Fibroblast of lung (primary cell): ENCODE measurements at places on chromosomes 7 and 10.

DNA sequence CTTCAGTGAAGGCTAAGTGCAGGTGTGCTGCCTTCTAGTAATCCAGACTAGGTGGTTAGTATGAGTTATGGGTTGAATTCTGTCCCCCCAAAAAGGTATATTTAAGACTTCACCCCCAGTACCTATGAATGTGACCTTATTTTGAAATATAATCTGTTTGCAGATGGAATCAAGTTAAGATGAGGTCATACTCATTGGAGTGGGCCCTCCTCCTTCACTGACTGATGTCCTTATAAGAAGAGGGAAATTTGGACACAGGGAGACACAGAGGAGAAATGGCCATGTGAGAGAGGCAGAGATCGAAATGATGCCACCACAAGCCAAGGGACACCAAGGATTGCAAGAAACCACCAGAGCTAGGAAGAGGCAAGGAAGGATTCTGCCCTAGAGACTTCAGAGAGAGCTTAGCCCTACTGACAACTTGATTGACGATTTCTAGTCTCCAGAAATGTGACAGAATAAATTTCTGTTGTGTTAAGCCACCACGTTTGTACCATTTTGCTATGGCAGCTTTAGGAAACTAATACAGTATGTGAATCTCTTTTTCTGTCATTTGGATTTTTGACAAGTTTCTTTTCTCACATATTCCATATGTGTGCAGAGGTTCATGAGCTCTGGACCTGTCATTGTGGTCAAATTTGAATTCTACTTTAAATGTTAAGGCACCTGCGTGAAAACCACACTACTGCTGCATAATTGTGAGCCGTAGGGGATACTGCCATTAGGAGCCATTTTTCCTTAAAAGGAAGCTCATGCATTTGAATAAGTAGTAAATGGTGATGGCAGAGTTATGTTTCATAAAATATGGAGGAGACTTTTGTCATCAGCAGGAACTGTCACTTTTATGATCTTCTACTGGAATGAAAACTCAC lies 2.6 kb upstream of the RPA3 start:
- no peak for DNase-seq

- DNase-seq = no peak
Measured at GRCh38 chr7:157540606-157541294, 203.9 kb downstream of the DNAJB6 start.

GRCh38 chr10:8275911-8276310 lies 221.4 kb downstream of the GATA3 start:
- DNase-seq = no peak

DNA sequence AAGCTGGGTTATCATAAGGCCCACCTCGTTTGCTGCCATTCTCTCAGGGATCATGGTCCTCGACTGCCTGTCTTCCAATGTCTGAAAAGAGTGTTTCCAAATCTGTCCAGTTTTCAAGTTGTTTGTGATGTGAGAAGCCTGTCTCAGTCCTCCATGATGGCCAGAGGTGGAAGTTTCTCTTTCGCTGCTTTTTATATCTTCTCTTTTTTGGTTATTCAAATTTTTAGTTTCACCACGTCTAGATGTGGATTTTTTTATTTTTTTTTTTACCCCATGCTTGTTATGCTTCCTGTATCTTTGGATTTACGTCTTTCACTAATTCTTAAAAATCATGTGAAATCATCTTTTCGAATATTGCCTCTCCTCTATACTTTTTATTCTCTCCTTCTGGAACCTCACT lies 6.1 kb upstream of the RBM33 start:
- no peak for DNase-seq

DNA sequence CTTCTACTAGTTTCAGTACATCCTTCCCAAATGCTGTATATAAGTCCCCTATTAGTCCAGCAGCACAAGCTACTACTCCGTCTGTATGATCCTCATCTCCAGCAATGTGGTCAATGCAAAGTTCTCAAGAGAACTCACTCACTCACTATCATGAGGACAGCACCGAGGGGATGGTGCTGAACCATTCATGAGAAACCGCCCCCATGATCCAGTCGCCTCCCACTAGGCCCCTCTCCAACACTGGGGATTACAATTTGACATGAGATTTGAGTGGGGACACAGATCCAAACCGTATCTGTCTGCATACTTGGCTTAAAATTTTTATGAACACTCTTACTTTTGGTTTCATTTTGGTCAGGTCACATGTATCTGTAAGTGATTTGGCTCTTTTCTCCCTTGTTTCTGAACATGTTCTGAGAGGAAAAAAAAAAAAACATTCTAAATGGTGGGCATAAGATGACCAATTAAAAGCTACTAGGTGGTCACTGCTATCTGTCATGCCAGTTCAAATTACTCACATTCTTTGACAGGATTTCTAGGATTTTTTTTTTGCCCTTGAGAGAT lies 60.1 kb downstream of the ZNF783 start:
- DNase-seq = peak; percentile 36

DNA sequence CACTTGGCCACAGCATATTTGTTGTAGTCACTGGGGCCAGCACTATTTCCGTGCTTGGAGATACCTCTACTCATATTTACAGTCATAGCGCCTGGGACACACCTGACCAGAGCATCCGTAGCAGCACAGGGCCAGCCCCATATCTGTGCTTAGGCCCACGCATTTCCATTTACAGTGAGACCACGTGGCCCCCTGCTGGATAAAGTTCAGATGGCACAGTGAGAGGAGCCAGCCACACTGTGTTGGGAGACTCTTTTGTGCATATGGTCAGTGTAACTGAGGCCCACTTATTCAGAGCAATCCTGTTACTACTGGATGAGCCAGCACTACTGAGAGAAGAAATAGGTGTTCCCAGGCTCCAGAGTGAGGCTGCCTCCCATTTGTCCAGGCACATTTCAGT lies 455.3 kb downstream of the REEP3 start:
- peak; percentile 1 for DNase-seq

DNA sequence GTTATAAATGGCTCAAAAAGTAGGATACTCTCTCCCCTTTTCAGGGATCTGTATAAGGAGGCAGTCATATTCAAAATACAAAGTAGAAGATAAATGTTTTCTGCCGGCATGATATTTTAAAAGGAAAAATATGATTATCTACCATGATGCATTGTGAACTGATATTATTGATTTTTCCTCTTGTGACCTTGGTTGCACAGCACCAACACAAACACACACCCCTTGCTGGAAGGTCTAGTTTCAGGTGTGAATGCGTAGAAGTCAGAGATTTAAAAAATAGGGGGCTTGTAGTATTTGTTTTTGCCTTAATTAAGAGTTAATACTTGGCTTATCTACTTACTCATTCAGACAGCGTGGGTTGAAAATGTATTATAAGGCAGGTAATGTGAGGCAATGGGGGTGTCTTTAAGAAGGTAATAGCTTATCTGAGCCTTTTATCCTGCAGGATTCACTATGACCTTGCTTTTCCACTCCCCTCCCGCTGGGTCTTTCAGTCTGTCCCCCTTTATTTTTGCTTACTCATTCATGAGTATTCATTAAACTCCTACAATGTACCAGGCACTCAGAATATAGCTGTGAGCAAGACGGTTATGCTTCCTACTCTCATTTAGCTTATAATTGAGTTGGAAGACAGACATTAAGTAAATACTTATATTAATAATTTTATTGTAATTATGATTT lies 390.6 kb downstream of the SDK1 start:
- DNase-seq = no peak

DNA sequence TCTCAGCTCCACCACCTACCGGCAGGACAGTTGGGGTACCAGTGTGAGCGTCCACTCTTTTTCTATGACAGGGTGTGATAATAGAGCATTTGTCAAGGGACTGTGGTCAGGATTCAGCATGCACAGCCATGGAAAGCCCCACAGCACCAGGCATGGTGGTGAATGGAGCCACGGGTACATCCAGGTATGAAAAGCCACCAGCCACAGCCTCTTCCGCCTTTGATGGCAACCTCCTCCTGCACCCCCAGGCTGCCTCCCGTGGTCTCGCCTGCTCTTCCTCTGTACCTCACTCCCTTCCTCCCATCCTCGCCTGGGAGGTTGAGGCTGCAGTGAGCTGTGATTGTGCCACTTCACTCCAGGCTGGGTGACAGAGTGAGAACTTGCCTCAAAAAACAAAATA lies 90.2 kb upstream of the CHST15 start:
- DNase-seq = no peak

- DNase-seq = peak; percentile 53
Measured at GRCh38 chr10:102229810-102230263, 3.7 kb downstream of the ELOVL3 start.

GRCh38 chr10:31353574-31353973 lies 34.6 kb downstream of the ZEB1 start:
- DNase-seq = peak; percentile 49

GRCh38 chr10:73887294-73888039 lies 13.1 kb upstream of the CAMK2G start:
- DNase-seq = peak; percentile 95

GRCh38 chr10:97849687-97850402 lies at the start of gene GOLGA7B:
TSS of gene GOLGA7B (plus strand) at chr10:97849843. CDS start at chr10:97850304, 461 bp downstream.
- DNase-seq = no peak

DNA sequence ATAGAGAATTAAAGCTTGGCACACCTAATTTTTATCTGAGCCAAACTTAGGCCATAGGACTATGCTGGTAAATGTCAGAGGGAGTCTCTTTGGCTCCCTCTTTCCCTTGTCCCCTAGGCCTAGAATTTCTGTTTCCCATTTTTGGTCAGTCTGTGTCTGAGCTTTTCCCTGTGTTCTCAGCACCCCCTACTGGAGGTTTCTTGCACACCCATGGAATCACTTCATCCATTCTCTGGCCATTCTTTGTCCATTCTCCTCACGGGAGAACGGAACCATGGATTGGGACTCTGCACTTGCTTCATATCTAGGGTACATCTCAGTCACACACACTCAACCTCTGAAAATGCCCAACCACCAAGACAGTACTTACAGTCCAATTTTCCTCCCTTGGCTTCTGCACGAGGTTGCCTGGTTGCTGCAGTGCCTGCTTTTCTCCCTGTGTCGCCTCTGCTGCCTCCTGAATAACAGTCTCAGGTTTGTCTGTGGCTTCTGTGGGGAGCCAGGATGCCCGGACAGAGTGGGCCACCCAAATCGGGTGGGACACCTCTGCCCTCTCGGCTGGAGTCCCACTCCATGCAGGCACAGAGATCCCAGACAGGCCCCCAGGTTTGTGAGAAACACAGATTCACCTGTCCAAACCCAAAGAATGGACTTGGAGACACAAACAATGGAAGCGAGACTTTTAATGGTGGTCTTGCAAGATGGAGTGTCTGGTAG lies 35.1 kb upstream of the DNAH11 start:
- peak; percentile 15 for DNase-seq

- DNase-seq = no peak
Measured at GRCh38 chr7:141198194-141198958, 124.5 kb downstream of the TMEM178B start.

GRCh38 chr7:26664735-26665416 lies 199.5 kb downstream of the SKAP2 start:
- DNase-seq = peak; percentile 6

- DNase-seq = peak; percentile 38
Measured at GRCh38 chr10:116899626-116900025, 50.3 kb downstream of the ENO4 start.

- no peak for DNase-seq
Measured at GRCh38 chr7:6651851-6652445, 14.8 kb downstream of the ZNF316 start.

DNA sequence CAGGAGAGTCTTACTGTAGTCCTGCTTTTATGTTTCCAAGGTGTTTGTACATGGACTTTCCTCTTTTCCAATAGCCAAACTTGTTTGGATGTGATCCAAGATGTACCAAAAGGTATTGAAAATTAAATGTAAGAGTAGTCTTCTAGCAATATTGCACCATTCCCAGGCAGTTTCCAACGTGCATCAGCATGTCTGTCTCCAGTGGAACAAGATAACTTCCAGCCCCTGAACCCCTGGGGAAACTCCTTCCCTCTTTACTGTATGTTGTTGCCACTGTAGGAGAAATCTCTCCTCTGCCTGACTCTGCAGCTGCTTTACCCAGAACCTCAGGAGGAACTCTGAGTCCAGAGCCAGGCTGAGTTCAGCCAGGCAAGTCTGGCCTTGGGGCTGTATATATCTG lies 18.5 kb downstream of the ARMC10 start:
- DNase-seq = no peak

GRCh38 chr7:16135658-16136057 lies 285.7 kb downstream of the CRPPA start:
- peak; percentile 4 for DNase-seq

DNA sequence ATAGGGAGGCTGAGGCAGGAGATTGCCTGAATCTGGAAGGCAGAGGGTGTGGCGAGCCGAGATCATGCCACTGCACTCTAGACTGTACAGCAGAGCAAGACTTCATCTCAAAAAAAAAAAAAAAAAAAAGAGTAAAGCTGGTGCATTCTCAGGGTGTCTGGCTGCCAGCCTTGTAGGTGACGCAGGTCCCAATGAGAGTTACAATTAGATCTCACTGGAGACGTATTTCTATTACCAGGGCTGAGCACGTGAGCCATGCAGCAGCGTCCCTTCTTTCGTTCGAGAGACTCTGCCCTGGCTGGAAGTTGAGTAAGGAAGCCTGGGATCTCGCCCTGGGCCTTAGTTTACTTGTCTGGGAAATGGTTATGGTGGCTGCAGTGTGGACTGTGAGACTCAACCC lies 22.4 kb upstream of the ZMIZ1 start:
- no peak for DNase-seq

- DNase-seq = no peak
Measured at GRCh38 chr10:110650265-110650668, 6.1 kb downstream of the RBM20 start.

- DNase-seq = no peak
Measured at GRCh38 chr10:28940158-28940888, 263.0 kb downstream of the BAMBI start.

DNA sequence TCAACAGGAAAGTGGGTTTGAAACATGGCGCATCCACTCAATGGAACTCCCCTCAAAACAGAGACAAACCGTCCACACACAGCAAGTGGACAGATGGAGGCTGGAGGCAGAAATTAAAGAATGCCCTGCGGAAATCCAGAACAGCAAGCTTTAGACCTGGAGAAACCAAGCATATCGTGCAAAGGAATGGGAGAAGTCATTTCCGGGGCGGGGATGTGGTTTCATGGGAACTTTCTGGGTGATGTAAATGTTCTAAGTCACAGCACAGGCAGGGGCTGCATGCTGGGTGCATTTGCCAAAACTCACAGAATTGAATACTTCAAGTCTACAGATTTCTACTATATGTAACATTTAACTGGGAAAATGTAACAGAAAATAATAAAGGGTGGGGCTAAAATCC lies 213.0 kb downstream of the PTPRN2 start:
- DNase-seq = no peak

GRCh38 chr7:158283016-158283974 lies 304.3 kb downstream of the PTPRN2 start:
- no peak for DNase-seq

GRCh38 chr10:11036424-11037011 lies 18.8 kb downstream of the CELF2 start:
- peak; percentile 76 for DNase-seq
